ENCODE measurements at places on chromosomes 12 and 14.

- DNase-seq: peak; percentile 40
Observed at GRCh38 chr14:22882529-22883172, 371 bp upstream of the REM2 start.

DNA sequence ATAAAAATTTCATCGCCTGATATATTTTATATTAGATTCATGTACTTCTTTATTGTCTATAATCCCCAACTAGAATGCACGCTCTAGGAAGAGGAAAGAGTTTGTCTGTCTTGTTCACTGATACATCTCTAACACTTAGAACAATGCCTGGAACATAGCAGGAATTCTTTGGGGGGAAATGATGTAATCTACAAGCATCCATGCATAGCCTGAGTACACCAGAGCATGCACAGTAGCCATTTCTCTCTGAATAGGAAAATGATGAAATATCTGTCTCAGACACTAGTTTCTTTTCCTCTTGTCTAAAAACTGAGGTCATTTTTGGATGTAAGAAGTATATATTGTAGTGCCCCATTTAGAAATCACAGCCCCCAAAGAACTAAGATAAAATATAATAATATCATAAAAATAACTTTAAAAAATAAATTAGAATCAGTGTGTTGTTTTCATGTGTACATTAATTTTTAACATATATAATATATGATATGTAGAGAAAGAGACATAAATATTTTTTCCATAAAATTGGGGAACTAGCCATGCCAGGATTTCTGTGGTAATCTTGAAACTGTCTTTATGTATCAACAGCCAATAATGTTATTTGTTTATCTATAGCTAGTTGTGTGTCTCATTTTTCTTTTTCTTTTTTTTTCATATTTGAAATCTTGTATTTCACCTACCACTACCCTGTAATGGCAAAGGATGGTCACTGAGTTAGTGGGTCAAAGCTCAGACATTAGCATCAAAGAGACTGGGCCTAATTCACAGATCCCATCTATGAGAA is 155.6 kb upstream of the TMCC3 start:
- DNase-seq: peak; percentile 80

- no peak for DNase-seq
Observed at GRCh38 chr12:28226705-28227104, 36.4 kb downstream of the CCDC91 start.

GRCh38 chr12:132479938-132480622 is 9.9 kb upstream of the FBRSL1 start:
- no peak for DNase-seq

DNA sequence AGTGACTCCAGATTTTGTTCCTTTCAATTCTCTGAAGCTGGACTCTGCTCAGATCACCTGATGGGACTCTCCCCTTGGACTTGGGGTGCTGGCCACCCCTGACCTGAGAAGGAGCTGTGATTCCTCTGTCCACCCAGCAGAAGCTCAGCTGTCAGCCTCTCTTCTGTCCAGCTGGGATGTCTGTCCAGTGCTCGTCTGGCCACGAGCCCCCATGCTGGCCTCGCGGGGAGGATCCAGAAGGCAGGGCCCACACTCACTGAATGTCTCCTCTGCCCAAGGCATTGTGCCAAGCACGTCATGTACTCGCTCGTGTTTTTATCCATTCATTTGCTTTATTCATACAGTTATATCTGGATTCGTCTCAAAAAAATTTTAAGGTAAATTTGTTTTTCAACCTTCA is 14.2 kb upstream of the SLC24A4 start:
- no peak for DNase-seq

DNA sequence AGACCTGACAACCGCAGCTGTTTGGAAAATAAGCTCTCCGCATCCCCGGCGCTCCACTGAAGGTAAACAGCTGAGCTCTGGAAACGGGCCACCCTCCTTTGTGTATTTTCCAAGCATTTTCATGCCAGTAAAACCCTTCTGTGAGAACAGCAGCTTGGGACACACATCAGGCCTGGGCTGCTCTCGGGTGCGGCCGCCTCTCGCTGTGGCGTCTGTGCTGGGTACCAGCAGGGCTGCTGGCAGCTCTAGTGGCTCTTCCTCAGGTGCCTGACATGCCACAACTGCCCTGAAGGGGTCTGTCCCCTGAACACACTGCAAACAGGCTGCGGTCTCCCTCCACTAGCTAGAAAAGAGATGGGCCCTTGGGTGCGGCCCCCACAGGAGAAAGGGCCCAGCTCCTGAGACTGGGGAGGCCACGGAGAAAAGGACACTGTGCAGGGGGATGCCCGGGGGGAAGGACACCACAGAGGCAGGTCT is 96.3 kb downstream of the ITPK1 start:
- DNase-seq: no peak

DNA sequence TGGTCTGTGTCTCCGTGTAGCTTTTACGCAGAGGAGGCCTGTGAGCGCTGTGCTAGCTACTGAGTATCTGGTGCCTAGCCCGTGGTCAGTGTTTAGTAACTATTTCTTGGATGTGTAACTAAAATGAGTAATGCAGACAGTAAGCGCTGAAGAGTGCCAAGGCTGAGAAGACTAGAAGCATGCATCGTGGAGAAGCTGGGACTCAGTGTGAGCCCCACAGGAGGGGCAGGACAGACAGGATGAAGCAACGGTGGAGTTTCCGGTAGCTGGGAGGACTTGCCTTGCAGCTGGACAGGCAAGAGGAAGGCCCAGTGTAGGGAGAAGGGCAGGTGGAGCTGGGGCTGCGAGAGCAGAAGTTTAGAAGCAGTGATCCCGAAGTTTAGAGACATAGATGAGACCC is 233.4 kb upstream of the FKBP4 start:
- DNase-seq: no peak

DNA sequence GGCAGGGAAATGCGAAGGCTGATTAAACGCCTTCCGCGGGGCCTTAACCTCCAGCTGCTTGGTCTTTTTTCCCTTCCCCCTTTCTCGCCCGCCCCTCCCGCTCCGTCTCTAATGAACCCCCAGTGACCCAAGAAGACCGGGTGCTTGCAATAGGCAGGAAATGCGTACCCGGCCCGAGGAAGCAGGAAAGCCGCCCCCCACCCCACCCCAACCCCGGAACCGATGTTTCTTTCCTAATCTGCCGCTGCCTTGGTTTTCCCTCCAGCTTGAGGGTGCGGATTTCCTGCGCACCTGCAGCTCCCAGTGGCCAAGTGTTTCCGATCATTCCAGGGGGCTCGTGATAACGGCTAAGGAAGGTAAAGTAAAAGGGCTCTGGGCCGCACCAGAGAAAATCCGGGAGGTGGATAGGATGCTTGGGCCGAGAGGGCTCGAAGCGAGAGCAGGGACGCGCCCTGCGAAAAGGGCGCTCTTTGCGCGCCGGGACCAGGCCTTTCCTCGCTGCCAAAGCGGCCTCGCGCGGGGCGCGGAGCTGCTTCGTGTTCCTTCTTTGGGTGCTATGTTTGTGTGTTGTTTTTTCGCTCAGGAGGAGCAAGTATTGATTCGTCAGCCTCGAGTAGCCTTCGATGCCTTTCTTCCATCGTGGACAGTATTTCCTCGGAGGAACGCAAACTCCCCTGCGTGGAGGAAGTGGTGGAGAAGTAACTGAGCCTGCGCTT is 983 bp downstream of the MYF6 start:
- DNase-seq: peak; percentile 6

- peak; percentile 55 for DNase-seq
Observed at GRCh38 chr12:127145929-127146789, 1120.8 kb upstream of the TMEM132C start.
